ENCODE measurements at places on chromosomes 2 and 18.

GRCh38 chr2:178859730-178860129, 52.5 kb upstream of the TTN start:
- DNase-seq, result no peak

DNA sequence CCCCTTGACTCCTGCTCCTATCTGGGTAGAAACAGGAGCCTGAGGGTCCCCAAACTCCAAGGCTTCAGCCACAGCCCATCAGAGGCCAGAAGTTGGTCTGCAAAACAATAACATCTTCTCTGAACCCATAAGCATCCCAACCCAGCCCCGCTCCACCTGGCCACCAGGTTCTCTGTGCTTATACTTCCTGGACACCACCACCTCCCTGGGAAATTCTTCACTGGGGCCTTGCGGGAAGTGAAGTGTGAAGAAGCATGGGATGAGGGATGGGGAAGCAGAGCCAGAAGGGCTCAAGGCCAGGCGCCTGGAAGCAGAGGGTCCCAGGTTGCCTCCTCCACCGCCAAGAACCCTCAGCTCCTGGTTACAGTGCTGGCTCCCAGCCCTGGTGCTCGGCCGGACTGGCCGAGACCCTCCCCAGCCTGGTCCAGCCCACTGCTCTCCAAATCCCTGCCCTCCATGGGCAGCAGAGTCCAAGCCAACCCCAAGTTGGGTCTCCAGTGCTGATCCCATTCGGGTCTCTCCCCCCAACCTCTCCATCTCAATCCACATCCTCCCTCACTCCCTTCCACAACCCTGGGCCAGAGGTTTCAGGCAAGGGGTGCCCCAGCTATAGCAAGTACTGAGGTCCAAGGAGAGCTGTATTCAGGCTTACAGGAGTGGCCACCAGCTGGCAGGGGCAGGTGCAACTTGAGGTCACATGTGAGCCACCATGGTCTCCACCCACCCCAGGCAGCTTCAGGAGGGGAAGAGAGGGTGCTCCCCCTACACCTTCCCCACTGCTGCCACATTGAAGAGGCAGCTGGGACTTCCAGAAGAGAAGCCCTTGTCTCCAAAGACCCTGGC, 60.7 kb downstream of the TNS1 start:
- no peak for DNase-seq

DNA sequence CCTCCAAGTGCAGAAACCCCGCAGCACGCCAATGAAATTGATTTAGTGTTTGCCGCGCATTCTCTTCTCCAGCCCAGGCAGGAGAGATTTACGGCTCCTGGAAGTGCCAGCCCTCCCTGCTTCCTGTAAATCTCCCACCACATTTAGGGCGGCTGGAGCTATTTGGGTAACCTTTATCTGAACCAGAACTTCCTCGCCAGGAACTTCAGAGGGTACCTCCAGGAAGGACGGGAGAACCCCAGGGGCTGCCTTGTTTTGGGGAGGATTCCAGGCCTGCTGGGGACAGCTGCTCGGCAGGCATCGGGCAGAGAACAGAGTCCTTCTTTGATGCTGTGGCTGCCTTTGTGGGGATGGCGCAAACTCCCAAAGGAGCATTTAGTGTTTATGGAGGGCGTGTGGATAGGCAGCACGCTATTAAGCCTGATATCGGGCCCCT, 122.0 kb upstream of the MYCN start:
- no peak for DNase-seq

DNA sequence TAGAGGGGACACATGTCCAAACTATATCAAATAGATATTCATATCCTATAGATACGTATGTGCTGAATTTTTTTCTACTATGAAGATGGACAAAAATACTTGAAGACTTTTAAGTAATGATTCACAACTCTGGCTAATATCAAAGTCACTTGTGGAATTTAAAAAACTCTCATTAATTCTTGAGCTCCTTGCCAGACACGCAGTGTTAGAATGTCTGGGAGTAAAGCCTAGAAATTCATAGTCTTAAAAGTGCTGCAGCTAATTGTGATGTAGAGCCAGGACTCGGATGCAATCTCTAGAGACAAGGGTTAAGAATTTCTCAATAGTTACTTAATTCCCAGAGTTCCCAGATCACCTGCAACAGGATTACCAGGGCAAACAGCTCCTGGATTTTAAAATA, 107.4 kb downstream of the ARL6IP6 start:
- no peak for DNase-seq

DNA sequence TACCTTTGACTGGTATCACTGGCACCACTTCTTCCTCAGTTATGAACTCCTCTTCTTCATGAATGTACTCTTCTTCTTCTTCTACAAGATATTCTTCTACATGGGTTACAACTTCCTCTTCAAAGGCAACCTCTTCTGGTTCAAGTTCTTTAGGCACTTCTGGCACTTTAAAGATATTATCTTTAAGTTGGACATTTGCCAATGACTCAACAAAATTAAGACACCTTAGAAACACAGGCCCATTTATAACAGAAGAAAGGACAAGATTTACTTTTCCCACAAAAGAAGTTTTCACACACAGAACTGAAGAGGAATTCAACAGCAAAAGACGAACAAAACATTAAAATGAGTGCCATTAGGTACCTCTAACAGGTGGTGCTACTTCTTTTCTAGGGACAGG, 127.3 kb downstream of the TTN start:
- DNase-seq, result no peak

DNA sequence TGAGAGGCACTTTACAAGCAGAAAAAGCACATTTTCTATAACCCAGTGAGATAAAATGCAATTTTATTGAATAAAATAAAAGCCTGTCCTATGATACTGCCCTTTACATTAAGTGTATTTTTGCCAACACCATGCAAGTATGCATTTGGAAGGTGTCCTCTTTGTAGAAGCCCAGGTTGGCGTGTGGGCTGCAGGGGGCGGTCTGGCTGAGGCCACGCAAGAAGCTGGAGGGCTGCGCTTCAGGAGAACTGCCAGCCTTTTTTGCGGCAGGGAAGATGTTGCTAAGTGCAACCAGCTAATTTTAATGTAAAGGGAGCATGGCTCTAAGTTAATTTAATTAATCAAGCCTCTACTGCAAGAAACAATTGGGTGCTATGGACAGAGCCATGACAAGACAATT, 562.8 kb upstream of the SALL3 start:
- no peak for DNase-seq

DNA sequence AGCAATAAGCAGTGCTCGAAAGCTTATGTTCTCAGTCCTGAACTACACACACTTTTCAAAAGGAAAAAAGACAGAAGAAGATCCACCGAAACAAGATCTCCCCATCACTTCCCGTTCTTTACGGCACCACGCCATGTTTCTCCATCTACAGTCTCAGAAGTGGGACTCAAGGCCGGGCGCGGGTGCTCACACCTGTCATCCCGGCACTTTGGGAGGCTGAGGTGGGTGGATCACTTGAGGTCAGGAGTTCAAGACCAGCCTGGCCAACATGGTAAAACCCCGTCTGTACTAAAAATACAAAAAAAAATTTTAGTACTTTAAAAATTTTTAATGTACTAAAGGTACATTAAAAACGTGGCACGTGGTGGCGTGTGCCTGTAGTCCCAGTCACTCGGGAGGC, 31.2 kb downstream of the ZNF516 start:
- DNase-seq, result no peak

GRCh38 chr2:48852938-48853337, 97.4 kb upstream of the LHCGR start:
- DNase-seq, result no peak

- DNase-seq, result no peak
These were observed 126.7 kb downstream of the DDX1 start for GRCh38 chr2:15718103-15718943.

GRCh38 chr2:205500065-205500464, 182.2 kb upstream of the NRP2 start:
- no peak for DNase-seq

GRCh38 chr18:30862900-30863299, 179.6 kb downstream of the DSC3 start:
- DNase-seq, result no peak

DNA sequence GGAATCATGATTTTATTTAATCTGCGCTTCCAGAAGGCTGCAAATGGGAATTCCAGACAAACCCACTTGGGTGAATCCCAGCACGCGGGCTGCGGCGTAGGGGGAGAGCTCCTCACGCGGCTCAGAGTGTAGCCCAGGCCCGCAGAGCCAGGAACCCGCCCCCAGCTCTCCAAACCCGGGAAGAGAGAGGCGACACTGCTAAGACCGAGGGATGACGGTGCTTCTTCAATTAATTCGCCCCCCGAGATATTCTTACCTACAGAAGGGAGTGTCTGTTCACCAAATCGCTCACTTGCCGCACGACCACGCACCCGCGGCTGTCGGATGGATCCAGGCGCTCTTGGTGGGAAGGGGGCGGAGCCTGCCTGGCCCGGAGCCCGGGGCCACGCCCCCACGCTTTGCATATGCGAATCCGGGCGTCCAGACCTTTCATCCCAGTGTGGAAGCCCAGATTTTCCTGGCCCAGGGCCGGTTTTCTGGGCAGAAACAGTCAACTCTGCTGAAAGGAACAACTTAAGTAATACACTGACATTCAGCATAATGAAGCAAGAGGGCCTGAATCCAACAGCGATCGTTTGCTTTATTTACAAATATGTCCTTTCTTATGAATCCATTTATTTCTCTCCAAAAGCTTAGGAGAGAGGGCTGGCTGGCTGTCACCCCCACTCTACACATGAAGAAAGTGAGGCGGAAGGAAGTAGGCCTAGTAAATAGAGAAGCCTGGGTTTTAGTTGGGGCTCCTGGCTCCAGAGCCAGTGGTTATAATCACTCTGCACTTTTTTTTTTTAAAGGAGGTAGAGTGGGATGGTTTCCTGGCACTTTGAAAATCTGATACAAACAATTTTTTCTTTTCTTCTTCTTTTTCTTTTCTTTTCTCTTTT, at the start of gene SLC19A3:
Gene SLC19A3 (minus strand): TSS at position 342 of the 881 bp plus-strand sequence. CDS start 15,710 bp downstream, outside the sequence.
- no peak for DNase-seq

DNA sequence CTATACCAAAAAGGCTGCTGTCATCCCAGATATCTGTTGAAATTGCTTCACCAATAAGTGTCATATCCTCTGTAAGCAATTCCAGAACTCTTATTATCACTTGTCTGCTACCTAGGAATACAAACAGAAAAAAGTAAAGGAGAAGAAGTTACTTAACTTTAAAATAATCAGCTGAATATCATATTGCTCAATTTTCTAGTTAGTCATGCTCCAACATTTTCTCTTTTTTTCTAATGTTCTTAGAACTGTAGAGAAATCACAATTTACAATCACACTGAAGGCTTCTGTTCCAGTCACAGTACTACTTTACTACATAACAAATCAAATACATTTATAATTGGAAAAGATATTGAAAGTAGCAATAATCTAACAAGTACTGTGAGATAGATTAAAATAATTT, 17.4 kb downstream of the RTTN start:
- DNase-seq, result no peak

GRCh38 chr18:22198163-22198562, 28.8 kb downstream of the GATA6 start:
- no peak for DNase-seq

DNA sequence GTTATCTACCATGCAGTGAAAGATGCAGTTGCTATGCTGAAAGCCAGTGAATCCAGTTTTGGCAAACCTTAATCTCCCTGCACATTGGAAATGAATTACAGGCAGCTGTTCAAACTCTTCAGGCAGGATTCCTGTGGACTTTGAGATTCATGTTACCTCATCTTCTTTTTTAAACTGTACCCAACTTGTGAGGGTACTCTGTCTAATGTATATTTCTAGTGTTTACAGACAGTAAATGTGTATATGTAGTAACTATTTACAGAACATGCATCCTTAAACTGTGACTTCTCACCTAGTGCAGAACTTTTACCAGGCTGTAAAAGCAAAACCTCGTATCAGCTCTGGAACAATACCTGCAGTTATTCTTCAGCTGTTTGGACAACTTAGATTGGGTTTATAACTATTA, 50.9 kb downstream of the KDM3A start:
- DNase-seq, result no peak

DNA sequence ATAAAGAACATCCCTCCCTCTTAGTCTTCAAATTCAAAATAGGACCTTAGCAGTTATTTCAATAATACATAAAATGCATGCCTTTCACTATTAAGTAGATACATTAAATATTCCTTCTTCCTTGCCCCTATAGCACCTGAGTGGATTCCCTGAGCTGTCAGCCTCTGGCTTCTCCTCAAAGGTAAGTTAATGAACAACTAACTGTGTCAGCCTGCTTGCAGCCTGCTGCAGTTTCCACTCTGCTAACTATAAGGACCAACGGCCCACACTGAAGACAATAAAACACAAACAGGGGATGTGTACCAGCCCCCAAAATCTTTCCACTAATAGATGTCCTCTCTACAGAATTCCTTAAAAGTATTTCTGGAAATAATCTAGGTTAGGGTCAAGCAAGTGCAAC, 5.0 kb downstream of the KCTD1 start:
- DNase-seq, result no peak

GRCh38 chr2:104413890-104414289, 440.0 kb upstream of the POU3F3 start:
- no peak for DNase-seq

DNA sequence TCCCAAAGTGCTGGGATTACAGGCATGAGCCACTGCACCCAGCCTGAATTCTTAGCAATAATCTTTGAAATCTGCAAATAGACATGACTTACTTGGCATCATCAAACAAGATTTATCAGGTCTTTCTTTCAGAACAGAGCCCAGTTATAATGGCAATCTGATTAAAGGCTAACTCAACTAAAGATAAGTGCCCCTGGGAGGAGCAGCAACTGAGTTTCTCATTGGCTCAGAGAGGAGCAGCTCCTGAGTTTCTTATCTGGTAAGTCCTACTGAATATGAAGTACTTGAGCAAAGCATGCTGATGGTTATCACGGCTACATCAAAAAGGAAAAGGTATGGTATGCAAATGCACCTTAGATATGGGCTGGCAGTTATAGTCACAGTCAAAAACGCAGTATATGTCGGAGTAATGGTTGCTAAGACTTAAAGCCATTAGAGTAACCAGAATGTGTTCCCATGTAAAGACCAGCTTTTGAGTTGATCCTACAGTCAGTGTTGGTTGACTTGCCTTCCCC, 15.0 kb upstream of the AP1S3 start:
- DNase-seq, result no peak

- DNase-seq, result no peak
These were observed 207.4 kb upstream of the SYT4 start for GRCh38 chr18:43484710-43485109.

DNA sequence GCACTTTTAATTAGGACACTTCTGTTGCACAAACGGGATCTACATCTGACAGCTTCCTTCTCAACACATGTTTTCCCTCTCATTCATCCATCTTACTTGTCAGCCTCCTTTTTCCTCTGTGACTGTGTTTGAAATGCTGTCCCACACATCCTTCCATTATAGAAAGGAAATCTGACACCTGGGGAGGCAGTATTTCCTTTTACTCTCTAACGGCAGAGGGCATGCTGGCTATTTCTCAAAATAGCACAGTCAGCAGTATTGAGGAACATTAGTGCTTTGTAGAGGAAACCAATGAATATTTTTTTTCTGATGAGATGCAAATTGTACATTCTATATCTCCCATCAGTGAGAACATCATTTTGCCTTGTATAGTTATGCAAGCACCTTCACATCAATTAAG, 668.7 kb downstream of the SLC4A3 start:
- no peak for DNase-seq

DNA sequence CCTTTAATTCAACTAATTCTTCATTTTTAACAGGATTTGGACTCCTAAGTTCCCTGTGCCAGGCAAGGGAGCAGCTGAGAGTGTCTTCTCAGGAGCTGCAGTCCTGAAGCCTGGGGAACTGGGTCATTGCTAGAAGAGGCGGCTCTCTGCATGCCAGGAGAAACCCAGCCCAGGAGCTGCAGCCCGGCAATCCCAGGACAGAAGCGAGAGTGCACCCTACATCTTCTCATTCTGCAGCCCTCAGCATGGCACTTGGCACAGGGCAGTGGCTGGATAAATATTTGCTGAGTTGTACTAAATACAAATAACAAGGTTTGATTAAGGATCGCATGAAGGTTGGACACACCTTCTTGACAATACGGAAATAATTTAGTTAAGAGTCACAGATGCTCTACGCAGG, 244.9 kb upstream of the PXDN start:
- no peak for DNase-seq

All from stimulated activated CD8-positive, alpha-beta memory T cell treated with anti-CD3 and anti-CD28 coated beads, Interleukin-15, amount 100 ng/mL, for 48 hours (primary cell).